ENCODE measurements at places on chromosomes 3 and 15.

GRCh38 chr3:5741017-5741416 lies 553.5 kb downstream of the EDEM1 start:
- DNase-seq, result no peak

DNA sequence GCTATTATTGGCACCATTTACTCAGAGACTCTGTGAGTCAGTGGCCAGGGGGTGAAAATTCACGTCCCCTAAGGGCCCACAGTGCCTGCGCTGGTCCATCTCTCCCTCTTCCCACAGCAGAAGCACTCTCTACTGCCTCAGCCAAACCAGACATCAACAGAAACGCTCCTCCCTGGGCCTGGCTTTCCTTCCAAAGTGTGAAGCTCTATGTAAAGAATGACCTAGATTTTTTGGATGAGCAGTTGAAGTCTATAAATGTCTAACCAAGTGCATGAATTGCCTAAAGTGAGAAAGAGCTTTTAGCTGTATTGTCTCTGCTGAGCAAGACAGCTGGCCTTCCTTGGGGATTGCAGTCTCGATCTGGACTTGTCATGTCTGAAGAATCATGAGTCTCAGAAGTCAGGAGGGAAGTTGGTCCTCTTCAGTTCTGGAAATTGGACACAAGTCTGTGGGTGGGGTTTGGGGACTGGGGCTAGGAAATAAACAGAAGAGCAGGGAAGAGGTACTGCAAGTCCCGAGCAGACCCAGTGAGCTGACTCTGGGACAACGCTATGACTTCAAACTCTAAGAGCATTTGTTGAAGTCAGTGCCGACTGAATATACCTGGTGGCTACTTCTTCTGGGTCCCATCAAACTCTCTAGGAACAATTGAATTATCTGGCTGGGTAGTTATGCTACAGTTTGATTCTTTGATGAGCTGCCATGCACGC lies 29.0 kb downstream of the RASGRP1 start:
- no peak for DNase-seq

GRCh38 chr3:16587681-16588060 lies 17.6 kb downstream of the DAZL start:
- DNase-seq, result peak; percentile 52

- DNase-seq, result no peak
Measured at GRCh38 chr15:34696506-34696905, 58.3 kb downstream of the GJD2 start.

GRCh38 chr3:89527736-89528305 lies 420.4 kb downstream of the EPHA3 start:
- no peak for DNase-seq

GRCh38 chr3:73999501-73999900 lies 374.8 kb upstream of the PDZRN3 start:
- DNase-seq, result no peak

DNA sequence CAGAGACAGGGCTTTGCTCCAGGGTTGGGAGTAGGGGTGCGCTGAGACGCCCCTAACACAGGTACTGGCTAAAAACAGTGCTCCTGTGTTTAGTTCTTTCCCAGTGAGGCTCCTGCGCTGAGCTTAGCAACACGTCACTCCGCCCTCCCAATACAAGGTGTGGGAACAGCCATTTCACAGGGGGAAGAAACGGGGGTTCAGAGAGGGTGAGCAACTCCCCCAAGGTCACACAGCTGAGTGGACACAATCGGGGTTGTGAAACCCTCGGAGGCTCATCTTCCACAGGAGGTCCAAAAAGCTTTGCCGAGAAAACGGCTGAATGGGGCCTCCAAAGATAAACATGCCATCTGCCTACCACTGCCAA lies 628 bp downstream of the PRRT3 start:
- no peak for DNase-seq

- no peak for DNase-seq
Measured at GRCh38 chr3:160601288-160601687, 35.9 kb upstream of the KPNA4 start.

- no peak for DNase-seq
Measured at GRCh38 chr3:40504636-40505430, 1.0 kb upstream of the ZNF620 start.

- DNase-seq, result no peak
Measured at GRCh38 chr3:16104156-16104555, 70.3 kb upstream of the GALNT15 start.

All from lung (tissue), 17 donors.